NCI-H460 (cell line): ENCODE measurements at places on chromosomes 4 and X.

GRCh38 chr4:33067221-33067620, 2347.1 kb downstream of the PCDH7 start:
- no peak for DNase-seq

- DNase-seq: no peak
These were observed 143.1 kb downstream of the C4orf33 start for GRCh38 chr4:129239088-129239487.

- DNase-seq: no peak
These were observed 405.9 kb downstream of the ADGRL3 start for GRCh38 chr4:61605984-61606383.

- no peak for DNase-seq
These were observed 52.6 kb downstream of the CPZ start for GRCh38 chr4:8644966-8645752.

- DNase-seq: no peak
These were observed 111.0 kb upstream of the PTPN13 start for GRCh38 chr4:86483173-86483490.

DNA sequence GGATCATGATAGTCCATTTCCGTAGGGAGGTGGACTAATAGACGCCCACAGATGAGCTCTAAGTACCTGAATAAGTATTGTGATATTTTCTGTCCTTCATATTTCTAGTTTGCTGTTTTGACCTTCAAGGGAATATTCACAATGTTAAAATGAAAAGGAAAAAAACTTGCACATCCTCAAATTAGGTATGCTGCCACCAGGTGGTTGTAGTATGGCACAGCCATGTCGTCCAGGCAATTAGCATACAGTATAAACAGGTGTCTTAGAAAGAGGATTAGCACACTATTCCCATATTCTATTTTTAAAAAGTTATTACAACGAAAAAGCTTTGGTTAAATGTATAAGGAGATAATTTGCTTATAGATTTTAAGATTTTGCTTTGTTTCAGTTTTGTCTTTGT, 802.0 kb downstream of the RPA4 start:
- peak; percentile 31 for DNase-seq

- no peak for DNase-seq
These were observed 222.5 kb downstream of the CHIC1 start for GRCh38 chrX:73785493-73785892.

- no peak for DNase-seq
These were observed 370.2 kb downstream of the GRIA2 start for GRCh38 chr4:157590679-157591078.

DNA sequence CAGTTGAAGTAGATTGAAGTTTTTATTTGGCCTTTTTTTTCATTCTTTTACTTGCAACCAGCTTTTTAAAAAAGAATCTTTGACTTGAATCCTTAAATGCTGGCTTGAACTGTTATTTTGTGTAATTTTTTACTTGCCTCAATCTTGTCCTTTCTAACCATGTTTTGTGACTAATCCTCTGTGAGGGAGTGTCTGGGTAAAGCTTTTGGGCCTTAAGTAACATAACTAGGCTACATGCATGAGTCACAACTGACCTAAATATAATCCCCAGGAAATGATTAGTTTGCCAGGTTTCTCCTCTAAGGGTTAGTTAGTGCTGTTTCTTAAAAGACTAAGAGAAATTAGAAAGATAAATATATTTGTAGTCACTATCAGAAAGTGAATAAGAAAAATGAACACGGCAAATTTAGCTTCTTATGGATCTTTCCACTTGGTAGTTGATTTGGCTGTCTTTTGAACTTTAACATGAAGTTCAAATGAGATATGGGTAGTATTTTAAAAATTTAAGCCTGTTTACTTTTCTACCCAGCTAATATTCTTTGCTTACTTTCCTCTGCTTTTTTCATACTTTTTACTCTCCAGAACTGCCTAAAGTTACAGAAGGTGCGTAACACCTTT, 13.0 kb downstream of the EXOC1 start:
- DNase-seq: peak; percentile 61

DNA sequence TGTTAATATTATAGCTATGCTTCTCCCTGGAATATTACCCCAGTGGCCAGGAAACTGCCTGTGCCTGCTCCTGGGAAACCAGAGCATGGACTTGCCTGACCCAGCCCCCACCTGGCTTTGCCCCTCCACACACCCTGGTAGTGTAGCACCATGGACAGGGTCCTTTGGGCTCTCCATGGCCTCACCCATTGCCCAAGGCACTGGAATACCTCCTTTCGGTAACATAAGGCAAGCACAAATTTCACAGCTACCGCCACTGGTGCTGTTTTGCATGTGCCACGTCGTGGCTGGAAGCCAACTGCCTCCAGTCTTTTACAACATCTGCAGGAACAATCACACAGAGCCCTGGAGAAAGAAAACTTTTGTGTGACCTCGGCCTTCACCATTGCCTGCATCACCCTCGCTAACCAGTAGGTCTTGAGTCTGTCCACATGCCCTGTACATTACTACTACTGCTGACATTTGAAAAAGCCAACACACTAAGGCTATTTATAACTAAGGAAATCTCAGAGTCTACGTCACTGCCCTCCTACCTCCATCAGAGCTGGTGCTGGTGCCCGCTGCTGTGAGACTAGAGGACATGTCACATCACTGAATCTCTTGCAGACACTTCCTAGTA, 47.7 kb downstream of the HPGD start:
- no peak for DNase-seq

GRCh38 chrX:9829308-9830267, 43.4 kb downstream of the SHROOM2 start:
- DNase-seq: no peak

- no peak for DNase-seq
These were observed 730.1 kb downstream of the CCSER1 start for GRCh38 chr4:90857081-90857820.

GRCh38 chrX:111035991-111036390, 60.0 kb upstream of the PAK3 start:
- no peak for DNase-seq

- DNase-seq: no peak
These were observed 55.3 kb upstream of the NOCT start for GRCh38 chr4:138960175-138960710.

DNA sequence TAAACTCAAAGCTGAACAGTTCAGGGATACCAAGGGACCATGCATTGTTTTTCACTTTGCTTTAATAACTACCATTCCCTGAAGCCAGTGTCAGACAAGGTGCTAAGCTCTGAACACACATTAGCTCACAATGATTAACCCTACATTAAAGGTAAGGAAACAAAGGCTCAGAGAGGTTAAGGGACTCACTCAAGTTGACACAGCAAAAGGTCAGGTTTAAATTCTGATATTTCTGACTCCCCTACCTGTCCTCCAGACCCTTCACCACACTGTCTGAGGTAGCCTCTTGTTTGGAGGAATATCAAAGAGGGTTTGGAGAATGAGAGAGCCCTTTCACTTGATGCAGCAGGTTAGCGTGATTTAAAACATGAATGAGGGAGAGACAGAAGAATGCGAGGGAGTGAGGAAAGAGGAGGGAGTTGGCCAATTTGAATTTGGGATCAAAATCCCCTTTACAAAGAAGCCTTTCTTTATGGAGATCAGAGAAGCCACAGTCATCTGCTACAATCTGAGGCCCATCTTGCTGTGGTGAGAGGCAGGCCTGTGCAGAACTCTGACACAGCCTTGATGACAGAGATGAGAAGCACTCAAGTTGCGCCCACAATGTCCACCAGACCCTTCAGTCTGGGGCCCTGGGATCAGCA, 103.5 kb downstream of the FHDC1 start:
- no peak for DNase-seq

GRCh38 chr4:78004270-78004669, 52.9 kb upstream of the FRAS1 start:
- no peak for DNase-seq

GRCh38 chrX:108049649-108050048, 4.8 kb downstream of the VSIG1 start:
- no peak for DNase-seq

GRCh38 chrX:14409341-14409740, 120.0 kb upstream of the GLRA2 start:
- no peak for DNase-seq

GRCh38 chrX:95218976-95219375, 1465.7 kb upstream of the DIAPH2 start:
- DNase-seq: no peak

GRCh38 chrX:151552743-151553142, 10.7 kb upstream of the PASD1 start:
- DNase-seq: no peak

- DNase-seq: no peak
These were observed 349.3 kb upstream of the PCDH18 start for GRCh38 chr4:137881641-137882040.

DNA sequence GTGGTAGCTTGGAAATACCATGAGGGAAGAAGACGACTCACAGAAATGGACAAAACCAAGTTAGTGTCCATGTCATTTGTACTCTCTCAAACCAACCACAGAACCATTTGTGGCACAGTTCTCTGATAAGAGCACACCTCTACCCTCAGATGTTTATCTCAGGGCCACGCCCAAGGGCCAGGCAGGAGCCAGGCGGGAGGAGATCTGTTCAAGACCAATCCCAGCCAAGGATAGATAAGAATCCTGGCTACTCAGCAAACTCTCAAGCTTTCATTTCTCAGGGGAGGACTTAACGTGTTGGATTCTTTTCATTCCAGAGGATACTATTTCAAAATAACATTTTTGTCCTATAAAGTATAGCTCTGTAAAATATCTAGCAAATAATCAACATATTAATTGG, 95.0 kb downstream of the NYX start:
- no peak for DNase-seq

DNA sequence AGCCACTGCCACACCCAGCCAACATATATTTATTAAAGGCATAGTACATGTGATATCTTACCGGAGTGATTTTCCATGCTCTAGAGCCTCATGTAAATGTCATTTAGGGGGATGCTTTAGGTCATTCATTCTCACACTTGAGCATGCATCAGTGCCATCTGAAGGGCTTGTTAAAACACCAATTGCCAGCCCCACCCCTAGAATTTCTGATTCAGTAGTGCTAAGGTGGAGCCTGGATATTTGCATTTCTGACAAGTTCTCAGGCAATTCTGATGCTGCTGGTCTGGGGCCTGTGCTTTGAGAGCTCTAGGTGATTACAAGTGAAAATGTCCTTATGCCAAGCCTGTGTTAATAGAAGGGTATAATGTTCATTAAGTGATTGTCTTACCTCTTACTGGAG, 107.7 kb downstream of the PHEX start:
- DNase-seq: no peak

DNA sequence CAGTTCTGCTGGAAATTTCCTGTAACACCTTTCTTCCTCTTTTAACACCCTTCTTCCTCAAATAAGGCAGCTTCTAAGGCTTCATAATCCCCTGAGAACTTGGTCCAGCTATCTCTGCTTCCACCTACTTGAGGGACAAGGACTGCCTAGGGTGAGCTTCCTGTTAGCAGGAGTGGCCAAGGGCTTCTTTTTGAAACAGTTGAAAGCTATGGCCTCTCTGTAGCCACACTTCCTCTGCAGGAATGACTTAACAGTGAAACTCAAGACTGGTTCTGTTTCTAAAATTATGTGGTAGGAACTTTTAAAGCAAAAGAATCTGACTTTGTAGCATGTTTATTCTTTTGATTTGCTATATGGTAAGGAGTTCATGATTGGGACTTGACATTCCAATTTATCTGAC, 108.5 kb upstream of the WDR1 start:
- DNase-seq: no peak

DNA sequence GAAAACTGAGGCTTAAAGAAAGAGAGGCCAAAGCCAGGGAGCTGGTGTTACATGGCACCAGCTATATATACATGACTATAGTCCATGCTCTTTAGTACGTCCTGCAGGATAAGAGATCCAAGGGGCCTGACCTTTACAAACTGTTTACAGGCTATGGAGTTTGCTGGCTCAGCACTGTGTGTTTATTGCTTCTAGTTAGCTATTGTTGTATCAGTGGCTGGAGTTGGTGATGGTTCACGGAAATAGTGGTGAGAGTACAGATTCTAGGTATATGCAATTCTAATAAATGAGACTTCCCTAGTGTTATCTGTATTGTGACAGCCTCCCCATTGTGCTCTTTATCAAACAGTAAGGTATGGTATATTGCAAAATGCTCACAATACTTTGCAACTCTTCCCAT, 46.5 kb downstream of the REPS2 start:
- no peak for DNase-seq

DNA sequence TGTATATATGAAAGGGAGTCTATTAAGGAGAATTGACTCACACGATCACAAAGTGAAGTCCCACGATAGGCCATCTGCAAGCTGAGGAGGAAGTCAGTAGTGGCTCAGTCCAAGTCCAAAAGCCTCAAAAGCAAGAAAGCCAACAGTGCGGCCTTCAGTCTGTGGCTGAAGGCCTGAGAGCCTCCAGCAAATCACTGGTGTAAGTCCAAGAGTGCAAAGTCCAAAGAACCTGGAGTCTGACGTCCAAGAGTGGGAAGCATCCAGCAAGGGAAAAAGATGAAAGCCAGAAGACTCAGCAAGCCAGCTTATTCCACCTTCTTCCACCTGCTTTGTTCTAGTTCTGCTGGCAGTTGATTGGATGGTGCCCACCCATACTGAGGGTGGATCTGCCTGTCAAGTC, 104.1 kb downstream of the IL1RAPL2 start:
- no peak for DNase-seq

DNA sequence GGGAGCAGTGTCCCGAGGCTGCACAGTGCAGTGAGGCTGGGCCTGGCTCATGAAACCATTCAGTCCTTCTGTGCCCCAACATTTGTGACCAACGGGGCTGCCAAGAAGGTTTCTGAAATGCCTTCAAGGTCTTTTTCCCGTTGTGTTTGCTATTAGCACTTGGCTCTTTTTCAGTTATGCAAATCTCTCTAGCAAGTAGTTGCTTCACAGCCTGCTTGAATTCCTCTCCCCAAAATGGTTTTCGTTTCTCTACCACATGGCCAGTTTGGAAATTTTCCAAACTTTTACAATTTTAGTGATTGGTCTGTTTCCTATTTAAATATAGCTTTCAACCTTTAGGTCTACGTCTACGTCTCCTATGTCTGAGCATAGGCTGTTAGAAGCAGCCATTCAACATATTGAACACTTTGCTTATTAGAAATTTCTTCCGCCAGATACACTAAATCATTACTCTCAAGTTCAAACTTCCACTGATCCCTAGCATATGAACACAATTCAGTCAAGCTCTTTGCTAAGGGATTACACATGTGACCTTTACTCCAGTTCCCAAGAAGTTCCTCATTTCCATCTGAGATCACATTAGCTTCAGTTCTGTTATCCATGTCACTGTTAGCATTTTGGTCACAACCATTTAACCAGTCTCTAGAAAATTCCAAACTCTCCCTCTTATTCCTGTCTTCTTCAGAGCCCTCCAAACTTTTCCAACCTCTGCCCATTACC, 901.8 kb downstream of the GLUD2 start:
- DNase-seq: no peak

- no peak for DNase-seq
These were observed 28.5 kb upstream of the RTL3 start for GRCh38 chrX:78687586-78687985.

GRCh38 chr4:151540728-151541388, 131.9 kb downstream of the FHIP1A start:
- DNase-seq: no peak

- DNase-seq: no peak
These were observed 217.5 kb upstream of the GYPA start for GRCh38 chr4:144357975-144358374.

- DNase-seq: no peak
These were observed 99.6 kb upstream of the MAML3 start for GRCh38 chr4:140253556-140254027.
